ENCODE measurements at places on chromosomes 13 and 19.

DNA sequence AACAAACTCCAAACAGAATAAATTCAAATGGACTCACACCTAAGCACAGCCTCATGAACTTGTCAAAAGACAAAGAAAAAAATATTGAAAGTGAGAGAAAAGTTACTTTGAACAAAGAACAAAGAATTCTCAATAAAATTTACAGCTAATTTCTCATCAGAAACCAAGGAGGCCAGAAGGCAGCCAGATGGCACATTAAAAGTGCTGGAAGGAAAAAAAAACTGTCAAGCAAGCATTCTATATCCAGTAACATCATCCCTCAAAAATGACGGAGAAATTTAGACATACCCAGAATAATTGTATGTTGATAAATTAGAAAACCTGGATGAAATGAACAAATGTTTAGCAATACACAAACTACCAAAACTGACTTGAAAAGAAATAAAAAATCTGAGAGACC, 129.8 kb upstream of the UQCRFS1 start:
- no peak for DNase-seq

DNA sequence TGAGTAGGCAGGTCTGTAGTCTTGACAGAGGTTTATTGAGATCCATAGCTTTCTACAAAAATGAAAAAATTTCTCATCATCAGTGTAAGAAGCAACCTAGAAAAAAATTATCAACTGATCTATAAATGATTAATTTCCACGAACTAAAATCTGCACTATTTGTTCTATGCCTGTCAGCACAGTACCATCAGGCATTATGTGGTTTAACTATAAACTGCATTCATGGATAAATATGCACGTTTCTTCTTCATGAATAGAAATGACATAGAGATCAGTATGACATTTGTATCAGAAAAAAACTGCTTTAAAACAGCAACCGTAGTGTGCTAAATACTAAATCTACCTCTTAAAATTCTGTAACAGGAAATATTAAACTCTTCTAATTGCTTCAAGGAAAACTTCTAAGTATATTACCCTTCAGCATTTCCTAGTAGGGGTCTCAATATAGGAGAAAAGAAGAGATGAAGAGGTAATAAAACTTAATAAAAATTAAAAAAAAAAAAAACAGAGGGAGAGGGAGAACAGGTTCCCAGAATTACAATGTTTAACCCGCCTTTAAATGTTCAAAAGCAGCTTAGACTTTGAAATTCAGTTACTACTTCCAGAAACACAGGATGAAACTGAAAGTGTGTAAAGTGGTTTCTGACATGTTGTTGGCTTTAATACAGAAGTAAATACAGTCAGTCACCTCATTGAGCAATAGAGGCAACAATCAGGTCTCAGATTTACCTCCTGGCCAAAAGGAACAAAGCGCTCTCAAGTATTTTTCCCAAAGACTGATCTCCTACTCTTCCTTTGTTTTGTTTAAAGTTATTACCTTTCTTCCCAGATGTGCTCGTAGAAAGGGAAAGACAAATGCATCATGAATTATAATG, 144.4 kb downstream of the DIAPH3 start:
- no peak for DNase-seq

GRCh38 chr13:50152224-50152623, 137.0 kb downstream of the KCNRG start:
- no peak for DNase-seq

DNA sequence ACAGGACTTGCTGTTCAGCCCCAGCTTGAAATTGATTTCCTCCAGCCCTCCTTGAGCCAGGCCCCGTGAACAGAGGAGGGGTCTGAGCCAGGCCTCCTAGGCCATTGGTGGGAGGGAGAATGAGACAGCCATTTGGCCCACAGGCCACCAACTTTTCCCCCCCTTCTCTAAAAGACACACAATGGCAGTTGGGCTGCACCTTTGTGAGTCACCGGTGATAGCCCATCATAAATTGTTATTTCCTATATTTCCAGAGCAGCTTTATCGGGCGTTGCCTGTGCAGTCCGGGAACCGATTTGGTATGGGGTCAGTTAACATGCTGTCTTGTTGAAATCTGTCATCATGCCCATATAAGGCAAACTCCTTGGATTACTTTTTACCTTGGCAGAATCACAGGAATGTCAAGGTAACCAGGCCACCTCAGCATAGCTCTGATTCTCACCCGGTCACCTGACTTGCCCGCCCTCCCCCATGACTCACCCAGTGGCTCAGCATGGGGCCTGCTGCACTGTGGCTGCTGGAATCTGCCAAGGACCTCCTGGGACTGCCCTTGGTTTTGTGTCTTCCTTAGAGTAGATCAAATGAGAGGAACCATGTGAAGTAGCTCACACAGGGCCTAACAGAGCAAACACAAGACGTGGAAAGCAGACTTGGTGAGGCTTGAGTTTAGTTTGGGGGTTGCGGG, 36.1 kb downstream of the ACTN4 start:
- peak; percentile 57 for DNase-seq

GRCh38 chr19:28523619-28524018, 689.3 kb downstream of the UQCRFS1 start:
- DNase-seq: no peak

DNA sequence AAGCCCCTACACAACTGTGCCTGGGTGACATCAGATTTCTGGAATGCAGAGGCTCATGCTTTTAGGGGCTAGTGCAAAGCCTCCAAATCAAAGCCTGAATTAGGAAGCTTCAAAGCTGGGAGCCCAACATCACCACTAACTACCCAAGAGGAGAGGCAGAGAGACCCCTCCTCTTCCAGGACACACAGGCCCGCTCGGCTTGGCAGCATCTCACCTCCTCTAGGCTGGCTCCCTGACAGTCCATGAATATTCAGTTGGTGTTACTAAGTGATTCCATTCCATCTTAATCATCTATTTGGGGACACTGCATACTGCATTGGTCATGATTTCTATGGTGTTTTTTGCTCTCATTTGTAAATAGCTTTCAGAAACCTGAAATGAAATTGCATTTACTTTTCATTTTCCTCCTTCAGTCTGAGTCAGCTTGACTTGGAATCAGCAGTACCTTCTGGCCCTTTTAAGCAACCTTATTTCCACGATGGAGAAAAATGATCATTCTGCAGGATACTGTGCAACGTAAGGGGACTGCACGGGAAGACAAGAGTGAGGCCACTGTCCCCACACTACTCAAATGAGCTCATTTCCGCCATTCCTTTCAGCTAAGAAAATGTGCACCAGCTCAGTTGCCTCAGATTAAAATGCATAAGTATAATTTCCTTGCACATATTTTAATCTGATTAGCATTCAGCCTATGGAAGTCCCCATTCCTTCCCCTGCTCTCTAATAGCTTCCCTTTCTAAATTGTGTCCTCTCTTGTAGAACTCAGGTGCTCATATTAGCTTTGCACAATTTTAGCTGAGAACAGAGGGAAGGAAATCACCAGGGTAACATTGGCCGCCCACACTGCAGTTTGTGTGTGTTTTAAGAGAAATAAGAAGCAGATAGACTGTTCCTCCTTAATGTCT, 219.9 kb downstream of the RFC3 start:
- DNase-seq: no peak

DNA sequence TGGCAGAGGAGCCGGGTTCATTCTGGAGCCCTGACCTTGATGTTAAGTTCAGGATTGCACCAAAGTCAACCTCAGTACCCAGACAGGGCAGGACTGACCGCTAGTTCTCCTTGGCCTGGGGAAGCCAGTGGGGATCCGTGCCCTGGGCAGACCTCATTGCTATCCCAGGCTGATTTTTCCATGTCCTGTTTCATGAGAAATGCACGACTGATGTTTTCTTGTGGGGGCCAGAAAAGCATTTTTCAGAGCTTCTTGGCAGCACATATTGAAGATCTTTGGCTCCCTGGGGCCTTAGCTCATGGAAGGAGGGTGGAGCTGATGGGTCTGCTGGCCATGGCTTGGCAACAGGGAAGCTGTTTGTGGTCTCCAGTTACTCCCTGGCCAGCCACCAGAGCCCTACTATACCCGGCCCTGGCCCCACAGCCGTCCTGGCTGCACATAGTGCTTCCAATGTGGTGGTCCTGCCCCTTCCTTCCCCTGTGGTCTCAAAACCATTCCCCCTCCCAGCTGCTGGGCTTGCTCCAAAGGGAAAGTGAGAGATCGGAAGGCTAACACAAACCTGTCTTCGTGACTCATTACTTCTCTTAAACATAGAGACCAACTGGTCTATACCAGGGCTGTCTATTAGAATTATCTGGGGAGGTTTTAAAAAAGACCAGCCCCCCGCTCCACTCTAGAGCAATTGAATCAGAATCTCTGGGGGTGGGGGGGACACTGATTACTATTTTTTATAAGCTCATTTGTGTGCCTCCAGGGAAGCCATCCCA, 11.2 kb downstream of the IL17D start:
- no peak for DNase-seq

GRCh38 chr19:39194832-39195542, 1.8 kb upstream of the NCCRP1 start:
- DNase-seq: no peak

DNA sequence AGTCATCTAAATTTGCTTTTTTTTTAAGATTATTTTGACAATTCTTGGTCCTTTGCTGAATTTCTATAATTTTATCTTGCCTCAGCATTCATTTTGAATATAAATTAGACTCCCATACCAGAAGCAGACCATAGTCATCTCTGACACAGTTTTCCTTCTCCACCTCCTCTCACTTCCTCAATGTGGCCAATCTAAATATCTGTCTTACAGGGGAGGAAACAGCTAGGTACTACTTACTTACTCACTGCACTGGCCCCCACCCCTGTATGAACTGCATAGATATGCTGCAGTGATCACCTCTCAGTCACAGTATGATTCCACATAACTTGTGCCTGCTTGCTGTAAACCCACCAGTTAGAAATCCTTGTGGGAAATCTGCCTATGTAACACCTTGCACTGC, 665.6 kb downstream of the FGF9 start:
- DNase-seq: no peak

DNA sequence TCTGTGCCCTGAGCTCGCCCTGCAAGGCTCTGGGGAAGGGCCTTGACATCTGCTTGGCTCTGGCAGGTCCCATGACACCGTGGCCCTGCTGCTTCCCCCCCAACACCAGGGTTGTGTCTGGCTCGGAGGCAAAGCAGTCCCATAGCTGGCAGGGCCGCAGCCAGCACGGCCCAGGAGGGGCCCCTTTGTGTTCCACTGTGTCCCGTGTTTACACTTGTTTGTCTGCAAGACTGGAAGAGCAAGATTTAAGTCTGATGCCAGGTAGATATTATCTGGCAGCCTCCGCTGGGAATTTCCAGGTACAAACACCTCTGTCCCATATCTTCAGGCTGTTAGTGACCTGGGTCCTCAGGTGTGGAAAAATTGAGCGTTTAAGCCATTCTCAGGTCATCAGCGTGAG, 44.3 kb downstream of the MCF2L start:
- no peak for DNase-seq

- DNase-seq: peak; percentile 38
These were observed 1.7 kb downstream of the TBXA2R start for GRCh38 chr19:3604987-3605343.

GRCh38 chr19:13381827-13382632, 124.2 kb downstream of the CACNA1A start:
- DNase-seq: no peak

DNA sequence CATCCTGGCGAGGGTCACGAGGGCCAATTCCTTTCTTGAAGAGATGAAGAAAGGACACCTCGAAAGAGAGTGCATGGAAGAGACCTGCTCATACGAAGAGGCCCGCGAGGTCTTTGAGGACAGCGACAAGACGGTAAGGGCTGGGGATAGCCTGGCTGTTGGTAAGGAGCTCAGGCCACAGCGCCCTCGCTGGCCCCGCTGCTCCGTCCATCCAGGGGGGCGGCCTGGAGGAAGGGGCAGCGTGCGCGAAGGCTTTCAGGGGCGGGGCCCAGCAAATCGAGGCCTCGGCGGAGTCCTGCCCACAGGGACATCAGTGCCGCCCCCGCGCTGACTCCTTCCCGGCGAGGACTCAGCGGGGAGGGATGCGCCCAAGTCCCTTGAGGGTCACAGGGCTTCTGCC, 6.9 kb downstream of the F10 start:
- no peak for DNase-seq

- no peak for DNase-seq
These were observed 20.7 kb upstream of the NANOS2 start for GRCh38 chr19:45935267-45935666.

GRCh38 chr19:50147462-50148423, 15.3 kb downstream of the IZUMO2 start:
- peak; percentile 82 for DNase-seq

GRCh38 chr19:49667473-49667872, 1.7 kb downstream of the BCL2L12 start:
- no peak for DNase-seq

GRCh38 chr19:3538965-3539755, at the start of gene TEKTIP1:
Gene TEKTIP1 (plus strand): TSS chr19:3539174. CDS start chr19:3539178, 4 bp downstream.
- no peak for DNase-seq

GRCh38 chr19:49887665-49888509, 8.8 kb downstream of the IL4I1 start:
- no peak for DNase-seq

GRCh38 chr19:29781386-29782259, 30.2 kb upstream of the CCNE1 start:
- no peak for DNase-seq

DNA sequence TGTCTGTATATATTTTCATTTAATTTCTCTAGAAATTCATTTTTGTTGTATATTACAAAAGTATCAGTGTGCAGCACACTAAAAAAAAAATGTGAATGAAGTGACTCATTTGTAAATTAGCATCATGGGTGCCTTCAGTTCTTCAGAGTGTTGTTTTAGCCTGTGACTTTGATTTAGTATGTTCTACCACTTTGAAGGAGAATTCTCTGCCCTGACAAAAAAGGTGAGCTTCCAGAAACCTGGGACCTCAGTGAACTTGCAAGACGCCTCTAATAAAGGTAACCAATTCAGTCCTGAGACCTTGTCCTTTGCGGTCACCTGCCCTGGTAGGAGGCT, 2.4 kb downstream of the METTL21C start:
- no peak for DNase-seq

DNA sequence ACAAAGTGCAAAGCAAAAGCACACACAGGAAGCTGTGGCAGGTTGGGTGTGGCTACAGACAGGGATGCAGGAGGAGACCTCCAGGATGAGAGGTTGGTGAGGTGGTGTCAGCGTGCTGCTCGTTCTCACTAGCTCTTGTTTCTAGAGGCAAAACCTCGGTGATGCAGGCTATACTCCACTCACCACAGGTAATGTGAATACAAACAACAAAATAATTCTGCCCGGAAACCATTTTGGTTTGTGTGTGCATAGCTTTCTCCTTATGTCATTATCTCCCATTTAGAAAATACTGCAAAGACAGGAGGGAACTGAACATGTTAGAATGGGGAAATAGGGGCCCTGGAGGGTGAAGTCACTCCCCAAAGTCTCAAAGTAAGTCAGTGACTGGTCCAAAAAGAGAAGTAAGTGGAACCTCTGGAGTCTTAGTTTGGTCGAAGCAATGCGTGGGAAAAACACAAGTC, 9.4 kb downstream of the LCP1 start:
- DNase-seq: peak; percentile 56

GRCh38 chr19:58498316-58499020, 13.3 kb downstream of the SLC27A5 start:
- DNase-seq: no peak

- DNase-seq: no peak
These were observed 59.4 kb downstream of the GPC6 start for GRCh38 chr13:93286047-93286446.

GRCh38 chr13:73715911-73716510, 418.2 kb downstream of the KLF12 start:
- DNase-seq: no peak

Data from activated T-cell treated with anti-CD3 and anti-CD28 coated beads, Interleukin-2, amount 50 U/mL, for 1 hour (primary cell).